Heart left ventricle (tissue), 16 donors: ENCODE measurements at places on chromosomes 3 and 15.

- peak; percentile 66 for DNase-seq
These were observed 45.2 kb downstream of the ATP2B2 start for GRCh38 chr3:10459954-10460754.

DNA sequence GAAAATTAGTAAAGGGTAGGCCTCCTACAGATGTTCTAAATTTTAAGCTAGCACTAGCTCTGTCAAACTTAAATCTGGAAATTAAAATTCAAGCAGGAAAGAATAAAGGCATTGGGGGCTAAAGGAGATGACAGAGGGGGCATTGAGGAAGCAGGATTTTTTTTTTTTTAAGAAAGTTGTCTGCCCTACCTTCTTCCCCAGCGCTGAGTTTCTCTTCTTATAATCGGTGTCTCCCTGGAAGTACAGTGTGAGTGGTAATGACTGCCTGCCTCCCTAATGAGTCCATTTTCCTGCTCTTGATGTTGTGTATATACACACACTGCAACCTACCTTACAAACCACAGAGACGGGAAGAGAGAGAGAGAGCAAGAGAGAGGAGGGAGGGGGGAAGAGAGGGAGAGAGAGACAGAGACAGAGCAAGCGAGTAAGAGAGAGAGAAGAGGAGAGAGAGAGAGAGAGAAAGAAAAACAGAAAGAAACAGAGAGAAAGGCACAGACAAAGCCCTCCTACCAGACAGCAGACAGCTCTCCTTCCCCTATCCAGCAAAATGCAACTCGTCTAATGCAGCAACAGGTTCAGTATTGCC lies 47.0 kb downstream of the ZBTB20 start:
- DNase-seq = no peak

DNA sequence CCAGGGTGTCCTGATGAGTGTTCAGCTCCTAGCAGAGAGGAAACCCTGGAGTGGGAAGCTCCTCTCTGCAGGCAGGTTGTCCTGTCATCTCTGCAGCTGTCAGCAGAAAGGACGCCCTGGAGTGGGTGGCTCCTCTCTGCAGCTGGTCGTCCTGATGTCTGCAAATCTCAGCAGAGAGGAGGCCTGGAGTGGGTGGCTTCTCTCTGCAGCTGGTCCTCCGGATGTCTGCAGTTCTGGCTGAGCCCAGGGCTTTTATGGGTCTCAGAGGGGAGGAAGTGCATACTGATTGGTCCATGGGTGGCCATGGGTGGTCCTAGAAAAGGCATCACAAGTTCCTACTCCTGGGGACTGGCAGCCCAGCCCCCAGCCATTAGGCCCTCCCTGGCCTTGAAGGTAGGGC lies 102.6 kb upstream of the BNIP2 start:
- no peak for DNase-seq

- DNase-seq = no peak
These were observed 9.0 kb downstream of the FBN1 start for GRCh38 chr15:48636511-48636910.

DNA sequence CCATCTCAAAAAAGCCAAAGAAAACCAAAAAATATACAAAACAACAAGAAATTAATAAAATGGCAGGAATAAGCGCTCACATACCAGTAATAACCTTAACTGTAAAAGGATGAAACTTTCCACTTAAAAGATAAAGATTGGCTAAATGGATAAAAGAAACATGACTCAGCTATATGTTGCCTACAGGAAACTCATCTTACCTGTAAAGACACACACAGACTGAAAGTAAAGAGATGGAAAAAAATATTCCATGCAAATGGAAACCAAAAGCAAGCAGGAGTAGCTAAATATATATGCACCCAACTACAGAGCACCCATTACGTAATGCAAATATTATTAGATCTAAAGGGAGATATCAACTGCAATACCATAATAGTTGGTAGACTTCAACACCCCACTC lies 49.7 kb downstream of the ADAM10 start:
- DNase-seq = no peak

DNA sequence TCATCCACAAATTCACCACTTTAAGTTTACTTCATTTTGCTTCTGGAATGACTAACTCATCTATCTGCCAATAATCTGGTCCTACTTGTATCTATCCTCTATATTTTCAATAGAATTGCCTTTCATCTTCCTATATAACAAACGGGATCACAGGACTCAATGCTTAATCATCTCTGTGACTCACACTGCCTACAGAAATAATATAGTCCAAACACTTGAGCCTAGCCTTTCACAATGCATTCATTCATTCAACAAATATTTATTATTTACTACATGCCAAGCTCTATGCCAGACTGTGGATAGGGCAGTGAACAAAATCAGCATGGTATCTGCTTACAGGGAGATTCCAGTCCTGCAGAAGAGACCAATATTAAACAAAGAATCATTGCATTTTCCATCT lies 16.6 kb upstream of the AGTR1 start:
- DNase-seq = no peak

GRCh38 chr15:35755237-35755802 lies 209.4 kb upstream of the DPH6 start:
- no peak for DNase-seq

DNA sequence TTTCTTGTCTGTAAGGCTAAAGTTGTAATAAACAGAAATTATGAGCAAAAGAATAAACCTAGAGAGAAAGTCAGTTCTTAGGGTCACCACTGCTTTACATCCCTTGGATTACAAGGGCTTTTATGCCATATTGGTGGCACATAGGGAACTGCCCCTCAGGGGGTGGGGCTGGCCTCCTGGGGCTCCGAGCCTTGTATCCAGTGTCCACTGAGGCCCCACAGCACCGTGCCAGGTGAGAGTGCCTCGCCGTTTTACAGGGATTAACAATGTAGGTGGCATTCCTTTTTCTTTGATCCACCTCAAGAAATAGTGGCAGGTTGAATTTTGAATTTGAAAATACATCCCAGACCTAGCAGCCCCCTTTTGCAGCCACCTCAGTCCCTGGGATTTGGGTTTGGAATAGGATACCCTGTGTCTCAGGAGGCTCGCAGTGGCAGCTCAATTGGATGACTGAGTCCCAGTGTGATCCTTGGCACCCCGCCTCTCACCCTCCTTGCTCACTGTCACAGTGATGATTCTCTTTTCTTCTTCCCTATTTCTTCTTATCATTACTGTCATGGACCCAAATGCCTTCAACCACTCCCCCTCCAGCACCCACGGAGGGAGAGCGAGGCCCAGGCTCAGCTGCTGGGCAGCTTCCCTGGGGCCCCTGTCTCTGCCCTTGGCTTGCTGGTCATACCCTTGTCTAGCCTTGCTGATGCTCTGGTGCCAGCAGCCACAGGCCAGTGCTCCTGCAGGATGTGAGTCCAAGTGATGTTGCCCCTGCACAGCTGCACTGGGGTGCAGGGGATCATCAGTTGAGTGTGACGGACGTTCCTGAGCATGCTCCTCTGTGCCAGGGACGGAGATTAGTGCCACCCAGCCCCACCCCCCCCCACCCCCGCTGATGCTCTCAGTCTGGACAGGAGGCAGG lies 137.9 kb downstream of the DNAJB8 start:
- no peak for DNase-seq

- DNase-seq = no peak
These were observed 77.2 kb downstream of the MYO1E start for GRCh38 chr15:59295261-59296001.

DNA sequence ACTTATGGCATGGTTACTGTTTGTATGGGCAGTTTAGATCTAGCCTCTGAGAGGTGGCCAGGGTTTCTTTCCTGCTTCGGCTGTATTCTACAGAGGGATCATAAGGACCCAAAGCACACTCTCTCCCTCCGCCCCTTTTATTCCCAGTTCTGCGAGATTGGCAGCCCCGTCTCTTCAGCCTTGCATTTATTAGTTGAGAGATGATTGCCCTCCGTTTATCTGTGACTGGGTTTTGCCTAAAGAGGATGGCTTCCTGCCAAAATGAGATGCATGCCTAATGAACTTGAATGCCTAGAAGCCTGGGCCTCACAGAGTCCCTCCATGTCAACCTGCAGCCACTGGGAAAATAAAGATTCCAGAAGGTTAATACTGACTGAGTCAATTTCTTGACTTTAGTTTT lies 97.1 kb upstream of the CHL1 start:
- no peak for DNase-seq

GRCh38 chr3:37082317-37082716 lies 89.0 kb downstream of the MLH1 start:
- DNase-seq = no peak

GRCh38 chr3:181613191-181613590 lies 98.5 kb upstream of the SOX2 start:
- DNase-seq = no peak

DNA sequence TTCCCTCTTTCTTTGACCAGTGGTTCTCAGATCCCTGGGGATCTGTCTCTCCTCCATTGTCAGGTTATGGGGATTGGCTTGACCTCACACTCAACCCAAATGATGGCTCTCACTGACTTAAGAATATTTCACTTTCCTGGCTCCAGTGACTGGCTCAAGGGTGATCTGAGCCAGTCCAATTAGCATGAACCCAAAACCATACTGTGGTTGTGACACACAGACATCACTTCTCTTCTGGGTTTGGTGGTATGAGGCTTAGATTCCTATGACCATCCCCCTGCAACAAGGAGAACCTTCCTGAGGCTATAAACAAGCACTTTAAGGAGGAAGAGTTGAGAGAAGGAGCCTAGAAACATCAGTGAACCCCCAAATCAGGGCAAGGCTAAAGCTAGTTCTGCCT lies 85.8 kb downstream of the KCNAB1 start:
- DNase-seq = no peak

GRCh38 chr3:13650210-13651056 lies 101.5 kb downstream of the FBLN2 start:
- peak; percentile 88 for DNase-seq

DNA sequence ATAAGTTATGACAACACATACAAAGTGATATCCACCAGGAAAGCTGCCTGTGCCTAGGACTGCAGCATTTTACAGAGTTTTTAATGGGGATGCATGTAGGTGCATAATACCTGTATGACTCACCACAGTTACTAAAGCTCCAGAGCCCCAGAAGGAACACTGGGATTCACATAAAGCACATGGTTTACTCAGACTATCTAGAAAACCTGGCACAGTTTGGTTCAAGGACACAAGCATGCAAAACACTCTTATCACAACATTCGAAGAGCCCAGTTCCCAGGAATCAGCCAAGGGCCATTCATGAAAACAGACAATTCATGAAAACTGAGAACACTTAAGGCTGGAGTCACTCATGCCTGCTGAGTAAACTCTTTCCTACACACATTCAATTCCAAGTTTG lies 261.0 kb downstream of the PYDC2 start:
- no peak for DNase-seq

GRCh38 chr3:141499284-141499683 lies 12.5 kb downstream of the RASA2 start:
- no peak for DNase-seq

- no peak for DNase-seq
These were observed 928 bp downstream of the RAD18 start for GRCh38 chr3:8962226-8962861.

DNA sequence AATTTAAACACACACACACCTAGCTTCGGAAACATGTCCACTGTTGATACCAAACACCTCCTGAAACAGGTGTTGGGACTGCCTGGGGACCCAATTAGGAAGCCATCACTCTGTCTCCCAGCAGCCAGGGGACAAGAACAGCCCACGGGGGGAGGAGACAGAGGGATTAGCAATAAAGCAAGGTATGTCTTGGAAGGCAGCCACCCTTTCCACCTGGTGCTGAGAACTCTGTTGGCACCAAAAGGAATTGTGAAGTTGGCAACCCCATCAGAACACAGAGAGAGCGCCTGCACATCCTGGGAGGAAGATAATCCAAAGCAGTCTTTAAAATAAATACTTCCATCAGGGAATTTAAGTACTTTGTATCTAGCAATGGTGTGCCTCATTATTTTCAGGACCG lies 111.0 kb downstream of the ADAMTS17 start:
- DNase-seq = no peak

- DNase-seq = no peak
These were observed 37.3 kb downstream of the MB21D2 start for GRCh38 chr3:192880313-192880712.

DNA sequence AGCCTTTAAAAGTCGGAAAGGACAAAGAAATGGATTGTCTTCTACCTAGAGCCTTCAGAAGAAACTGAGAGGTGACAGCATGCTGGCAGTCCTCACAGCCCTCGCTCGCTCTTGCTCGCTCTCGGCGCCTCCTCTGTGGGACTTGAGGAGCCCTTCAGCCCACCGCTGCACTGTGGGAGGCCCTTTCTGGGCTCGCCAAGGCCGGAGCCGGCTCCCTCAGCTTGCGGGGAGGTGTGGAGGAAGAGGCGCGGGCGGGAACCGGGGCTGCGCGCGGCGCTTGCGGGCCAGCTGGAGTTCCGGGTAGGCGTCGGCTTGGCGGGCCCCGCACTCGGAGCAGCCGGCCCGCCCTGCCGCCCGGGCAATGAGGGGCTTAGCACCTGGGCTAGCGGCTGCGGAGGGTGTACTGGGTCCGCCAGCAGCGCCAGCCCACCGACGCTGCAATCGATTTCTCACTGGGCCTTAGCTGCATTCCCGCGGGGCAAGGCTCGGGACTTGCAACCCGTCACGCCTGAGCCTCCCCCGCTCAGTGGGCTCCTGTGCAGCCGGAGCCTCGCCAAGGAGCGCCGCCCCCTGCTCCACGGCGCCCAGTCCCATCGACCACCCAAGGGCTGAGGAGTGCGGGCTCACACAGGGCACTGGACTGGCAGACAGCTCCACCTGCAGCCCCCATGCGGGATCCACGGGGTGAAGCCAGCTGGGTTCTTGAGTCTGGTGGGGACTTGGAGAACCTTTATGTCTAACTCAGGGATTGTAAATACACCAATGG lies 953.8 kb upstream of the GBE1 start:
- DNase-seq = no peak

DNA sequence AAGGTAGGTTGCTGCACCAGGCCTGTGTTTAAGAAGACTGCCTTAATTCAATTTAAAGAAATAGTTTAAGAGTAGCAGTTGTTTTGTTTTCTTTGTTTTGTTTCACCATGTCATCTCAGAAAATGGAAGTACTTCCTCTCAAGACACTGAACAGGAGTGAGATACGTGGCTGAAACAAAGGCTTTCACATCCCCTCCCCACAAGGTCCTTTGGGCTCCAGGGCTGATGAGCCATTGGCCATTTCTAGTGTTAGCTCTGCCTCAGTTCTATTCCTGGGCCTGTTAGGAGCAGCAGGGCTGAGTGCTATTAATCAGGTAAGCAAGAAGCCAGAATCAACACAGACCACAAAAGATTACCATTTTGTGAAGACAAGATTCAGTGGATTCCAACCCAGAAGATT lies 132.8 kb downstream of the KCNAB1 start:
- DNase-seq = no peak

DNA sequence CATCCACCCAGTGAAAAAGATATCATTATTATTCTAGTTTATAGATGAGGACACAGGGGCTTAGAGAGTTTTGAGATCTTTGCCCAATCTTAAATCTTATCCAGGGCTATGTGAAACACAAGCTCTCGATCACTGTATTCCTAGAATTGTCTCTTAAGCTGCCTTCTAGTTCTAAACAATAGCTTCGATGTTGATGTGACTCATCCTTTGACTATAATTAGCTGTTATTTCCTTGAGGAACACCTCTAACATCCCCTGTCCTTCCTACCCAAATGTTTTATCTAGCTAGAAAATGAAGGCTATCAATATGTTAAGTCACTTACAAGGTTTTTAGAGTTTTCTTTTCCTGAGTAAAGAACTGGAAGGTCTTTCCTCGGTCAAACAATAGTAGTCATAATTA lies 83.1 kb upstream of the STAC start:
- no peak for DNase-seq

GRCh38 chr3:25707268-25707926 lies 42.7 kb upstream of the TOP2B start:
- no peak for DNase-seq
